ENCODE measurements at places on chromosomes 3 and 15.

DNA sequence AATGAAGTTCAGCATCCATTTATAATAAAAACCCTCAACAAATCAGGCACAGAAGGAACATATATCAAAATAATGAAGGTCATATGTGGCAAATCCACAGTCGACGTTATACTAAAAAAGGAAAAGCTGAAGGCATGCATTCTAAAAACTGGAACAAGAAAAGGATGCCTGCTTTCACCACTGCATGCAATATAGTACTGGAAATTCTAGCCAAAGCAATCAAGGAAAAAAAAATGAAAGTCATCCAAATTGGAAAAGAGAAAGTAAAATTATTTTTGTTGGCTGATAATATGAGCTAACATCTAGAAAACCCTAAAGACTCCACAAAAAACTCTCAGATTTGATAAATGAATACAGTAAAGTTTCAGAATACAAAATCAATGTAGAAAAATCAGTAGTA, 1123.2 kb downstream of the TBL1XR1 start:
- no peak for DNase-seq

- DNase-seq = no peak
Measured at GRCh38 chr15:86620157-86620556, 540.5 kb downstream of the AGBL1 start.

- no peak for DNase-seq
Measured at GRCh38 chr15:59611276-59612260, at the start of gene GCNT3. TSS of gene GCNT3 (plus strand) at chr15:59611783. CDS start at chr15:59618239, 6,456 bp downstream.

- DNase-seq = no peak
Measured at GRCh38 chr3:125431391-125431790, 56.3 kb upstream of the ZNF148 start.

DNA sequence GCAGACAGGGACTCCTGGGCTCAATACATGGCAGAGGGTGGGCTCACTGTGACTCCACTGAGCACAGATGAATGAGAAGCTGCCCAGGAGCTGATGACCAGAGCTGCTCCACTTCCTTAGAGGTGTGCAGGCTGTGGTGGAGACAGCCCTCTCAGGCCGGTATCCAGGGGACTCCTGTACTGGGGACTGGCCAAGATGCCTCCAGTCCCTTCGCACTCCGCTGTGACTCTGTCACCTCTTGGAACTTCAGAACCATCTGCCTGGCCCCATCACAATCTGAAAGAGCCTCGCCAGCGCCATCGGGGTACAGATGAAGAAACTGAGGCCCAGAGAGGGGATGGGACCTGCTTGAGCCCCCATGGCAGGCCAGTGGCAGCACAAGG, 111.2 kb downstream of the ETFA start:
- DNase-seq = no peak

All from brain (organoid and tissue), 16 donors.